ENCODE measurements at places on chromosomes 6 and 20.

DNA sequence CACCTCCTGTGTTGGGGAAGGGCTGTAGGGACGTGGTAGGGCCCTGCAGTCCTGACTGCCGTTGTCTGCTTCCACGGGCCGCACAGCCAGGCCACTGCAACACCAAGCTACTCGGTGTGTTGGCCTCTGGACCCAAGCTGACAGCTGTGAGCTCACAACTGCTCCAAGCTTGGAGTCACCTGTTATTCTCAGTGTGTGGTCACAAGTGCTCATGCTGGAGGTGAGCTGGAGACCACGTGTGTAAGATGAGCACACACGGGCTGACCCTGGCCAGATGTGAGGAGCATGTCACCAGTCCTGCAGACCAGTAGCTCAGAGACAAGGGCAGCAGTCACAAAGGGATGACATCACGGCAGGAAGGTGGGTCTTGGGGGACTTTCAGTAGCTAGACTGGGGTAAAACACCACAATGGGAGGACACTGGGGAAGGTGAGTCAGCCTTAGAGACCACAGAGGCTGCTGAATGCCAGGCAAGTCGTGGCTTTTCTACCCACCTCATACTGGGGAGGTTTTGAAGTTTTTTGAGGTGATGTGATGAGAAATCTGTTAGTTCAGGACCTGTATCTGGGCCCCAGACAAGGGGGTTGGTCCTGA, 87.3 kb downstream of the FAM120B start:
- DNase-seq = no peak

DNA sequence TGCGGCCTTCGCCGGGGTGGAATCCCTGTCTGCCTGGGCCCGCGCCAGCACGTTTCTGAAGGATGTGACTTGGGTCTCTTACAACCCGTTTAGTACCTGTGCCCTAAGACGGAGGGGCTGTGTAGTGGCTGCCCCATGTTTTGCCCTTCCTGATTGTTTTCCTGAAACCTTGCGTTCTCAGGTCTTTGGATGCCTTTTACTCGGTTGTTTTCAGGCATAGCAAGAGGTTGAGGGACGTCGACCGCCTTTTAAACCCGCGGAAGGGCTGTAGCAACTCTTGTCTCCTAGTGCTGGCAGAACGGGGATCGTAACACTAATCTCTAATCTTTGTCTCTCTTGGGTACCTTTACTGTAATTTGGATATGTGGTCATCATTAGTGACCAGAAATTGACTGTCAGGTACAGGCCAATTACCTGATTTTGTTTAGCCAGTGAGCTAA, 706 bp upstream of the NANP start:
- DNase-seq = no peak

DNA sequence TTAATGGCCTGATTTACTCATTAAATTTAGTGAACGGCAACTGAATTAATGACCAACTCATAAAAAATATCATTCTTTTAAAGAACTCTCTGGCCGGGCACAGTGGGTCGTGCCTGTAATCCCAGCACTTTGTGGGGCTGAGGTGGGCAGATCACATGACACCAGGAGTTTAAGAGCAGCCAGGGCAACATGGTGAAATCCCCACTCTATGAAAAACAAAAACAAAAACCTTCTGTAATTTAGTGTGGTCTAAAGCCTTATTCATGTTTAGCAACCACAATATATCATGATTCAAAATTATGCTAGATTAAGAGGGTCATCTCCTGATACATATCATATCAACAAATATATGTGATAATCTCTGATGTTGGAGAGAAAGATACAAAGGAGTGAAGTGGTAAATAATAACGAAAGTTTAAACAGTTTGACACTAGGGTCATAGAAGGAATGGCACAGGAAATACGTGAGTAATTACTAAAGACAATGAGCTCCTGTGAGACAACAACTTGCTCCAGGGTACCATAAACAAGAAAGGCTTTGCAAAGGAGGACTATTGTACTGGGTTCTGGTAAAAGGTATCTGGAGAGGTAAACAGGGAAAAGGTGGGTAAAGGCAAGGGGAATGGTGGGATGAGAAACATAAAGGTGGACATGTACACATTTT, 5.7 kb downstream of the ELOVL4 start:
- DNase-seq = no peak

DNA sequence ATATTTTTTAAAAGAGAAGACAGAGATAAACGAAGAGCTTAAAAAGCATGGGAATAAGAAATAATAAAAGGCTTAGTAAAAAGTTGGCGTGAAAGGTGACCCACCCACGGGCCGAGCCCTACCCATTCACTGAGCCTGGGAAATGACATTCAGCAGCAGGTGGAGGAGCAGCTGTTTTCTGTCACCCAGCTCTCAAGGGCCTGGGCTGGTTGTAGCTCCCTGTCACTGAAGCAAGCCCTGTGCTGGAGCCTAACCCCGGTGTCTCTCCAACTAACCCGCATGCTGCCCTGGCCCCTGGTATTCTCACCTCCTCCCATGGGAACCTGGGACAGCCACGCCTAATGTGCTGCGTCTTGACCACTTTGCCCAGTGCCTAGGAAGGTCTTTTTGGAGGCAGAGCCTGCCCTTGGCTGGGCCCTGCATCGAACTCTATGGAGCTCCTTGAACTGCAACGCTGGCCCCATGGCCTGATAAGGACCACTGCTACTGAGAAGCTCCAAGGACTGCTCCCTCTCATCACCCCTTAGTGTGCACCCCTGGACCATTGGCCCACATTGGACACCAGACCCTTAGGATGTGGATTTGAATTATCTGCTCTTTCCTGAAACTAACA, 68.8 kb upstream of the IYD start:
- DNase-seq = no peak

DNA sequence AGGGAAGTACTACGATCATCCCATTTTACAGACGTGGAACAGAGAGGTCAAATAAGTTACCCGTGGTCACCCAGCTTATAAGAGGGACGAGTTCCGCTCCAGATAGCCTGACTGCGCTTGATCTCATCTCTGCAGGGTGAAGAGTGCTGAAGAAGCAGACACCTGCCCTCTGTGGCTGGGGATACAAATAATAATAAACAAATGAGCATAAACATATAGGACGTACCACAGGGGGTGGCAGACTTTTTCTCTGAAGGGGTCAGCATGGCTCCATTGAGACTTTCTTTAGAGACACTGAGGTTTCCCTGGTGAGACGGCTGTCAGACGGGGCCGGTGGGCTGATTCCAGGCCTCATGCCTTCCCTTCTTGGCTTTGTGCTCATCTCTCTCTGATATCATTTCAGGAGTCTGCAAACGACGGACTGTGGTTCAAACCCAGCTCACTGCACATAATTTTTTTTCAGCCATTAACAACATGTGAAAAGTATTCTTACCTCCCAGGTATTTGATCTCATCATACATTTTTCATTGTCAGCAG, 47.1 kb downstream of the IRF4 start:
- DNase-seq = no peak

- no peak for DNase-seq
These were observed 186.3 kb downstream of the PLCB4 start for GRCh38 chr20:9255171-9255570.

DNA sequence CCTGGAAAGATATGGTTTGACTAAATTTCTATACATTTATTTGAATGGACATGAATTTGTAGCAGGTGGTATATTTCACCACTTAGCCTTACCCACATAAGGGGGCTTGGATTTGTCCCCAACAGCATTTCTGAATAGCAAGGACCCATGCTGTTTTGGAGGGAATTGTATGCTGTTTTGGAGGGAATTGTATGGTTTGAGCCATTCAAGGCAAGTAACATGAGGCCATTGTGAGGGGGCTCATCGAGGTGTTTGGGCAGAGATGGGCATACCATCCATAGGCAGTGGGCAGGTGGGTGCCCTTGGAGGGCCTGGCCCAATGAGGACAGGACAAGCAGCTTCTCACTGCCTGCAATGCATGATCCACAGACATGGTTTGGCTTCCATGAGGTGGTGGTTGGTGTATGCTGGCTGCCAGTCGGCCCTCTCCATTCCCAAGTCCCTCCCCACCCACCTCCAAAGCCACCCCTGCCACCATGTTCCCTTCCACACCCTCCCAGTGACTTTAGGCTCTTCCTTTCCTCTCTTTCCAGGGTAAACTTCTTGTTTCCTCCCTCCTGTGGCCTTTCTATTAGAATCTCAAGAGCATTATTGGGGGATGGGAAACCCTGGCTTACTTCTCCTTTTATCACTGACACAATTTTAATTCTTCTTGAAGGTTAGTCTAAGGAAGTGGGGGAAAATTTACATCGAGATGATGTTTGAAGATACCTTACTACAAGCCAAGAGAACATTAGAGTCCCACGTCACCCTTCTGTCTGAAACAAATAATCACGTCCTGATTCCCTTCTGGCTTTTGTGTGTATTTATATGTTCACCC, 13.2 kb upstream of the PXDC1 start:
- DNase-seq = no peak

DNA sequence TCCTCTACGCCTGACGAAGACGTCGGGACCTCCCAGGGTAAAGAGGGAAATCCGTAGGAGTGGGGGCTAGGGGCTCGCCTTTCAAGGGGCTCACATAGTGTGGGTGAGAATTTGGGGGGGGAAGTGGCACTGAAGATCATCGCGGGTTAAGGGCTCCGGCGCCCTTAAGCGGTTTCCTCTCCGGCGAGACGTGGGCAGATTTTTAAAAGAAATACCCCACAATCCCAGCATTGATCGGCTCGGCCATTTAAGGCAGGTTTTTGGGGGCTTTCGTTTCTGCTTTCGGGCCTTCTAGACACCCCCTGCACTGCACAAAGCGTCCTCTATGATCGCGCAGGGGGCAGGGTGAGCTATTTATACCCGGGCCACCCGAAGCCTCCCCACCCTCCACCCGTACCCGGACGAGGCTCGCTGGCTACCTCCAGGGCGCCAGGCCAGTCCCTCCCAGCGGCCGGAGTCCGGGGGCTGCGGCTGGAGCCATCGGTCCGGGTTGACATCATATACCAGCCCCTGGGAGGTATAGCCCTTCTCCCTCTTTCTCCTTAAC, 1.2 kb downstream of the NKX2-2 start:
- no peak for DNase-seq

GRCh38 chr6:84522135-84522549, 242.3 kb downstream of the TBX18 start:
- no peak for DNase-seq

GRCh38 chr20:53244711-53245110, 272.6 kb downstream of the TSHZ2 start:
- DNase-seq = no peak

GRCh38 chr6:16551466-16551865, 209.8 kb downstream of the ATXN1 start:
- no peak for DNase-seq

GRCh38 chr6:69263297-69263696, 533.5 kb downstream of the LMBRD1 start:
- DNase-seq = no peak

DNA sequence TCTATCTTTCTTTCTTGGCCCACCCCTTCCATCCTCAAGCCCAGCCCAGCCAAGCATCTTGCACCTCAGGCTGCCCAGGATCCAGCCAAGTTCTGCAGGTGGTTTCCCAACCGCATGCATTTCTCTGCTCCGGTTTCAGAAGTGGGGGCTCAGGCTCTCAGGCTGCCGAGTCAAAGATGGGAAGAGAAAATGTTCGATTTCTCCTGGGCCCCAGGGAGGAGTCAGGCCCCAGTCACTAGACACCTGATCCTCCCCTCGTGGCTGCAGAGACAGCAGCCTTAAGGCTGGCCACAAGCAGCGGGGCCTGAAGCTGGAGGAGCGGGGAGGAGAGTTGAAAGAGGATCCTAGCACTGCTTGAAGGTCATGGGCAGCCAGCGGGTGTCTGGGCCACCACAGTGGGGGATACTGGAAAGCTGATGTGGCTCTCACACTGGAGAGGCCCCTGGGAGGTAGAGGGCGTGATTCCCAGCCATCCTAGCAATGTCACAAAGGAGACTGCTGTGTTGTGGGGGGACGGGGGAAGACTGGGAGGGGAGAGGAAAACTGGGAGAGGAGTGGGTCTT, 42.2 kb upstream of the ZFAND3 start:
- DNase-seq = no peak

DNA sequence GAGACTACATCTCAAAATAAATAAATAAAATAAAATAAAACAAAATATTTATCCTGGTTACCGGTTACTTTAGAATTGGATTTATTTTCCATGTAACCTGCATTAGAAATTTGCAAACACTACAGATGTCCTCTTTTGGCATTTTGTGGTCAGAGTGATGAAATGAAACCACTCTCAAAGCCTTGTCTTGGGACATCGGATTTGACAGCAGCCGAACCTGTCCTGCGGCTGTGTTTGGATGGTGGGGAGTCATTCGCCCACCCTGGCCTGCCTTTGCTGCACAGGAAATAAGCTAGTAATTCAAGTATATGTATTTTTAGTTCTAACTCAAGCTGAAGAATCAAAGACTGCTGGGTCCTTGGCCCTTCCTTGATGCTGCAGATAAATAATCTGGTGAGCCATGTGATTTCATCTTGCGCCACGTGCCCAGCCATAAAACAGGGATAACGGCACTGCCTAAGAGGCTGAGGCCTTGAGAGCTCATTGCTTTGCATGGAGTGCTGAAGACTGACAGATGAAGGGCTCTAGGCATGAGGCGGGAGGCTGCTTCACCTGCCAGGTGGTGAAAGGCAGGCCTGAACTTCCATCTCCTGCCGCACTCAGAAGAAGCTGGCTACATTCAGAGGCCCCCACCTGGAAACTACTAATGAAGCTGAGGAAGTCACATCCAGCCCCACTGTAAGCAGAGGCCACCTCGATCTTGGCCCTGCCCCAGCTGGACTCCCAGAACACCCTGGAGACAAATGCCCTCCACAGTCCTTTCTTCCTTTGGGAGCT, 76.9 kb downstream of the NOL4L start:
- no peak for DNase-seq

GRCh38 chr6:114648847-114649246, 306.0 kb upstream of the HS3ST5 start:
- DNase-seq = no peak

DNA sequence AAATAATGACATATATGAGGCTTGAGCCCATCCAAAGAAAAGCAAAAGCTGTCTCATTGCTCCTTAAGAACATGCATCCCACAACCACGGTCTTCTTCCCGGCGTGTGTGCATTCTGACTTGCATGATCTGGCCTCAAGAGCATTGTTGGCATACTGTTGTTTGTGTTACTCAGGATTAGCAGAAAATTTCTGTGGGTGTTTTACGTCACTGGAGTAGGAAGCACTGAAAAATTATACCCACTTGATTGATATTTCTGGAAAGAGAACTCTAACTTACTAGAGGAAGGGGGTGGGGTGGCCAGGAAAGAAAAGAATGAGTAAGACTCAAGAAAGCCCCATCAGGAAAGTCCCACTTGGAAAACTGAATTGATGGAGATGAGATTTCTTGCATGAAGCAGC, 326.2 kb upstream of the PRDM1 start:
- DNase-seq = no peak

GRCh38 chr6:138455746-138456400, 43.4 kb downstream of the NHSL1 start:
- no peak for DNase-seq

- DNase-seq = no peak
These were observed 112.0 kb downstream of the FYN start for GRCh38 chr6:111761212-111761611.

GRCh38 chr6:4889701-4890100, 113.5 kb downstream of the CDYL start:
- DNase-seq = no peak

DNA sequence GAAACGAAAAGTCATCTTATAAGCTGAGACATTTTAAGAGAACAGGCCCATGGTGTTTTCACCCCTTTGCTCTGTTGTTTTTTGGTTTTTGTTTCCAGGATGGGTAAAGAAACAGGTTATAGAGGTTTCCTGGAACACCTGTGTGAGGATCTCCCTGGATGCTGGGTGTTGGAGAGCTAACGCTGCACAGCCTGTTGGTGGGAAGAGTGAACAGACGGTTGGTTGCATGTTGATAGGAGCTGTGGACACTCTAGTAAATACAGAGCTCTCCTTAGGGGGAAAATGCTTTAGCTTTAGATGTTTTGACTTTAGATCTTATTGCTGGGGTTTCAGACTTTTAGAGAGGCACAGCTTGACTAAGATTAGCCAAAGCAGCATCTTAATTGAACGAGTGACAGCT, 235.2 kb downstream of the SOX4 start:
- no peak for DNase-seq

Data from stimulated activated CD4-positive, alpha-beta T cell treated with anti-CD3 and anti-CD28 coated beads, Interleukin-15, amount 100 ng/mL, for 1 hour (primary cell).